ENCODE measurements at places on chromosomes 2 and 18.
A peak's percentile ranks its signal among the peaks of the same experiment; 100 is the strongest.

DNA sequence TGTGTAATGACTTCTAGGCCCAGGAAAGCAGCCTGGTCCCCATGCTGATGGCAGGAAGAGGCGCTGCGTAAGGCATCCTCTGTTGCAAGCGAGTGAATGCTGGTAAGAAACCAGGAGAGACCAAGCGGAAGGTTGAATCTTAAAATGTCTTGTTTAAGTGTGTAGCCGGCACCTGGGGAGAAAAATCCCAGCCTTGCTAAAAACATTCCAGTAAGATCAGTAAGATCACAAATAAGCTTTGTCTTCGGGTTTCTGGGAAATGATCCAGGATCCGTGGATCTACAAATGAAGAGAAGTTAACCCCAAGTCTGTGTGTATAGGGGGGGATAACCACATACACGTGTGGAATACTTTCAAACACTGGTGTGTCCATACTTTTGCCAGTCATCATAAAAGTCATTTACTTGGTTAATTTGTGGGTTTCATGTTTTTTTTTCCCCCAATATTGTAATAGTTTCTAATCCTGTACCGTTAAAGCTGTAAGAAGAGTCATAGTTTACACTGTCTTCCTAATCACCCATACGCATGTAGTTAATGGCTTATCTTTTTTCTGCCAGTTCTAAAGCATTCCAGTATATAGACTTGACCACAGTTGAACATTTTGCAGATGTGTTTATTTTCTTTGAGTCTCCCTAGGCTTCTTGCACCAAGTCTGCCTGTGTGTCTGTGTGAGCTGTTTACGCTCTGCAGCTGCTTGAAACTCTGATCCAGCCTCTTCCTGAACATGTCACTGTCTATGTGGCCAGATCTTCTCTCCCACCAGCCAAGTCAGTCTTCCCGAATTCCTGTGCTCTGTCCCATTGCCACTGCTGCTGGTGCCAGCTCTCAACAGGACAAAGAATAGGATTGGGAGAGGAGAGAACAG is 135.9 kb upstream of the ARL4C start:
- DNase-seq: no peak

- DNase-seq: no peak
Measured at GRCh38 chr18:45384962-45385315, 230.3 kb upstream of the SLC14A2 start.

- peak; percentile 66 for DNase-seq
Measured at GRCh38 chr18:77127769-77128671, 4.6 kb downstream of the MBP start.

DNA sequence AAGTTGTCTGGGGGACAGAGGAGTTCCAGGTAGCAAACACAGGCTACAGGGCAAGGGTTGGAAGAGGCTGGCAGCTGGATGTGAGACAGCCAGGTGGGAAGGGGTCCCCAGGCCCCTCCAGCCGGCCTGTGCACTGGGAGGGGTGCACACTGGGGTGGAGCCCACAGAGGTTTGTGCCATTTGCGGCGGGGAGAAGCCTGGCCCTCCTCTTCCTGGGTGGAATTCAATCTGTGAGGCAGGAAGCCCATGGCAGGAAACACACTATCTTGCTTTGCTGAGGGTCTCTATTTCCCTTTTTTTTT is 63.3 kb downstream of the PXDN start:
- DNase-seq: no peak

- DNase-seq: no peak
Measured at GRCh38 chr2:211722928-211723327, 815.7 kb downstream of the ERBB4 start.

- no peak for DNase-seq
Measured at GRCh38 chr2:85766229-85766628, 12.4 kb downstream of the ATOH8 start.

GRCh38 chr2:240208631-240209211 is 68.3 kb upstream of the OTOS start:
- no peak for DNase-seq

DNA sequence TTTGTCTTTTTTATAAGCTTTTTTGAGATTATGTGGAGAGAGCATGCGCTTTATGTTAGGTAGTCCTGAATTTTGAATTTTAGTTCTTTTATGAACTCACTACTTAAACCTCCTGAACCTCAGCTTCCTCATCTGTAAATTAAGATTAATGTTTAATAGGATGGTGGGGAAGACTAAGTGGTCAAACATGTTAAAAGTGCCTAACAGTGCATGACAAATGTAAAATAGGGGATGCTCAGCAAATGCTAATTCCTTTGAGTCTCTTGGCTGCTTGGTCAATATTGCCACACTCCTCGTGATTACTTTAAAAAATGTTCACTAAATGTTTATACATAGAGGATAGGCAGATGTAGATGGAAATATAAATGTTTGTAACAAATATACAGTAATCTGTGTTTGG is 6.8 kb downstream of the BIRC6 start:
- no peak for DNase-seq

- DNase-seq: no peak
Measured at GRCh38 chr2:915979-916378, 34.7 kb upstream of the SNTG2 start.
